ENCODE measurements at places on chromosomes 2 and 18.

DNA sequence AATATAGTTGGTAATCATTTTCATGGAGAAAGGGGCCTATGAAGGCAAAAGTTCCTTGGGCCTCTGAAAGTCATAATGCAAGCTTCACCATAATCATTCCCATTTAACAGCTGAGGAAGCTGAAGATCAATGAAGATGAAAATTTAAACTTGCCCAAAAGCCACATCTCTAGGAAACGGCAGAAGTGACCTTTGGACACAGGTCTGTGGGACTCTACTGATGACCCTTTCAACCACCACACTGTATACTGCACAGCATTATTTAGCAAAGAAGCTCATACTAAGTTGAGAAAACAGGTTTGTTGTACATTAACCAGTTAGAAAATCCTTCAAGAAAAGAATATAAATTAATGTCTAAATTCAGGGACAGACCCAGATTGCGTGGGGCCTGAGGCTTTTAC is 51.6 kb upstream of the ACTR3 start:
- DNase-seq = no peak

DNA sequence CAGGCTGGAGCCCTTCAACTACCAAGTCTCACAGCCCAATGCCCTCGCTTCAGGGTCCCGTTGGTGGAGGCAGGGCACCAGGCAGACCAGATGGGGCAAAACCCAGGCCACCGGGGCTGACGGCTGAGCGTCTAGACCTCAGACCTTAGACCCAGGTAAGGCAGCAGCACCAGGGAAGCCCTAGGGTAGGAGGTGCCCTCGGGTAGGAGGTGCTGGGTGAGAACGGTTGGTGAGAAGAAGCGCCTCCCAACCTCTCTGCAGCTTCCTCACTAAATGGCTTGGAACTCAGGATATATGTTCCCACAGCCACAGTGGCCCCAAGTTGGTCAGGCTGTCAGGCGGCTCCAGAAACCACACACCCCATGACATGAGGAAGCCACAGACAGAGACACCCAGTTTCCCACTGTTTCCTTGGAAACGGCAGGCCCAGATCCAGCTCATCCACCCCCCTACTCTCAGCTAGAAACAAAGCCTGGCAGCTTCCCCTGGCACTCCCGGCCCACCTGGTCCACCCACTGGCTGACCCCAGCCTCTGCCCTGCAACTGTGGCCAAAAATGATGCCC is 13.1 kb upstream of the MLPH start:
- no peak for DNase-seq

- DNase-seq = no peak
These were observed 45.6 kb upstream of the RNU4ATAC start for GRCh38 chr2:121485039-121485438.

DNA sequence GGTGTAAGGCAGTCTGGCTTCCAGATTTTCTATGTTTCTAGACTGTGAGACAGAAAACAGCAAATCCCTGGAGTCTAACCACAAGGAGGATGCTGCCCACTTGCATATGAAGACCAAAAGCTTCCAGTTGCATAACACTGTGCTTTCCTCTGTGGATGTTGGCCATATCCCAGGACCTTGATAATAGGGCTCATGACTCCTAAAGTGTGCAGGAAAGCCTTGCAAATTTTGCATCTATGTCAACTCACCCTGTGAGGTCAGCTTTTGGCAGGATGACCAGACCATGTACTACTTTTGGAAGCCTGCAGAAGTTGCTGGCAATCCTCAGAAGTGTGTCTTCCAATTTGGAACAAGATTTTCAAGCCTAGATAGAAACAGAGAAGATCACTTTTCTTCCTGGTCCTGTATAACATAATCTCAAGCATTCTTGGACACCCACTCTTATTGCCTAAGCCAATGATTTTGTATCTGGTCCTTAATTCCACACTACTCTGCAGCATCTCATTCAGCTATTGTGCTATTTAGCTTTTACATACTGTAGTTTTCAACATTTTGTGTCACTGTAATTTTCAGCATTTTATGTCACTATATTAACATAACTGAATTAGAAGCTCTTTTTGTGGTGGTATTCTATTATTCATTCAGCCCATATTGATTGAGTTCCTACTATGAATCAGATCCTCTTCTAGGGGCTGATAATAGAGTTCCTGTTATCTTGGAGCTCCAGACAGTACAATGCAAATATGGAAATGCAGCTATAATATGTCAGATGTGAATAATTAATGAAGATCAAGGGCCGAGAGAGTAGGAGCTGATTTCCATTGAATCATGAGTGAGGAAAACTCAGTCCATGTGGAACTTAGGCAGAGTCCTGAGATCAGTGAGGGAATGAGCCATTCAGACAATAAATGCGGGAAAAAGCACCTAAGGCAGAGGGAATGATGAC is 85.3 kb upstream of the RAB27B start:
- no peak for DNase-seq

GRCh38 chr2:42135381-42136312 is 33.5 kb upstream of the EML4 start:
- DNase-seq = no peak

DNA sequence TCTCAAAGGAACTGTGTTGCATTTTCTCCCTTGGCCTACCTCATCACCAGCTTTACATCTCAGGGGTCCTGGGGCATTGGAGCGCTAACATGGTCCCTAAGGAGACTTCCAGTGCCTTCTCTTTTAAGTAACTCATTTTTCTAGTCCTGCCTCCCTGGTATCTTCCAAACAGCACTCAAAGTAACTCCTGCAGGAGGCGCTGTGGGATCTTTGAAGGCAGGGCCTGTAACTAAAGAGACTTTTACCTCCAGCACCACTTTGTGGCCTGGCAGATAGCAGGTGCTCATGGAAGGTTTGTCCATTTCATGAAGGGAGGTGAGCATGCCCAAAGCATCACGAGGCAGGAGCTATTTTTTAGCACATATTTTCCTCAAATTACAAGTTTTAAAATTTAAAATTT is 411.0 kb upstream of the GYPC start:
- no peak for DNase-seq

DNA sequence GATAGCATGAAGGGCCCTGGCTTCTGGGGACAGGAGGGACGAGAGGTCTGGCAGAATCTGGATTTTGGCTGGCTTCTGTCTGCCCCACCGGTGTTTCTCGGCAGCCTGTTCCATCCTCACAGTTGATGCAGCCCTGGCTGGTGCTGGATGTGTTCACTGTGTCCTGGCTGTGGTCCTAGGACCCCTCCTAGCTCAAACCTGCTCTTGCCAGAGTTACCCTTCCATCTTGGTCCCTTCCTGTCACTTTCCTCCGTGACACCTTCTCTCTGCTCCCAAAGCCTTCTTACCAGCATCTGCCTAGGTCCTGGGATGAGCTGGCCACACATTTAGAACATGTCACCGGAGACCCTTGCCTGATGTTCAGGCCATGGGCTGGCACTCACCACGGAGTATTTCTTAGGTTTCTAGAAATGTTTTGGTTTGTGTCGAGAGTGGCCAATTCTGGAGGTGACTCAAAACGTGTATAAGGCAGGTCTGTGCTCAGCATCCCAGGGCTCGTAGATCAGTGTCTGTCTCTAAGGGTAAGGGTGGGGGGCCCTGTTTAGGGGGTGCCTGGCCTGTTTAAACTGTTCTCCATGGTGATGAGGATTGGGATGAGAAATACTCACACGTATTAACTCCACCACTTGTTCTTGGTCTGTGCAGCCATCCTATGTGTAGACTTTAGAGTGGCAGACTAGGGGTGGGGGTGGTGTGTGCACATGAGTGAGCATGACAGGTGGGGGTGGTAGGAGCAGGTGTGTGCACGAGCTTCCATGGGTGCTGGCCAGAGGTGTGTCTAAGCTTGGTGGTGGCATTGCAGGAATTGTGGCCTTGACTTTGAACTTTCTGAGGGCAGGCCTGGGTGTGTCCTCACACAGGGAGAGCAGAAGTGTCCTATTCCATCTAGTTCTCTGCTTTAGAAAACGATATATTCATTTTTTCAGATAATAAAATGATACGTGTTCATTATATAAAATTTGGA is 162.7 kb downstream of the DYSF start:
- no peak for DNase-seq

DNA sequence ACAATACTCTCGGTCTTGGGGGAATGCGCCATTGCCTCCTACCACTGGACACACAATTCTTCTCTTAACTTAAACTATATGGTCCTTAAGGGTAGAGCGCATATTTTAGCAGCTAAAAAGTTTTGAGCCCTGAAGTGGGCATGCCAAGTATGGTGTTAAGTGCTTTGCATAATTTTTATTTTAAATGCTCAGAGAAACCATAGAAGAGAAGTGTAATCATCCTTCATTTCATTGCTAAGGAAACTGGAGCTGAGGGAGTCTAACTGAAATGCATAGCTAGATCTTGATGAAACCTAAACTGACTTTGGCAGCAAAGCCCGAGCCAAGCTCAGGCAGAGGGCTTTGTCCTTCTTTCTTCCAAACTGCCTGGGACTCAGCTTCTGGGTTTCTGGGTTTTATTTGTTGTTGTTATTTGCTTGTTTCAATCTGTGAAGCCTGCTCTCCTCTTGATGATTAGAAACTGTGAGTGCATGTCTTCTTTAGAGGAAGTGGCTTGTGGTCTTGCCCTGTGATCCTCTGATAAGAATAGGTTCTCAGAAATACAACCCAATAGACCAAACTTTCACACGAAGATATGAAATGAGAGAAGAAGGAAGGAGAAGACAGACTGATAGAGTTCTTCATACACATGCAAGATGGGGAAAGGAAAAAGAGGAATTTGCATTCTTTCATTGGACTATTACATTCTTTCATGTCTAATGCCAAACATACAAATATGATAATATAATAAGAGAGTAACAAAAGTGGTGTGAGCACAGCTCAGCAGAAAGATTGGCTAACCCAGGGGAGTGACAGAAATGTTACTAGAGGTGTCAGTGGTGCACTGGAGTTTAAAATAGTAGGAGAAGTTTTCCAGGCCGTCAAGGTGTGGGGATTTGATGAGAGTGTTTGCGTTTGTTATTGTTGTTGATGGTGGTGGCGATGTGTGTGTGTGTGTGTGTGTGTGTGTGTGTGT is 7.5 kb upstream of the RNF144A start:
- no peak for DNase-seq

DNA sequence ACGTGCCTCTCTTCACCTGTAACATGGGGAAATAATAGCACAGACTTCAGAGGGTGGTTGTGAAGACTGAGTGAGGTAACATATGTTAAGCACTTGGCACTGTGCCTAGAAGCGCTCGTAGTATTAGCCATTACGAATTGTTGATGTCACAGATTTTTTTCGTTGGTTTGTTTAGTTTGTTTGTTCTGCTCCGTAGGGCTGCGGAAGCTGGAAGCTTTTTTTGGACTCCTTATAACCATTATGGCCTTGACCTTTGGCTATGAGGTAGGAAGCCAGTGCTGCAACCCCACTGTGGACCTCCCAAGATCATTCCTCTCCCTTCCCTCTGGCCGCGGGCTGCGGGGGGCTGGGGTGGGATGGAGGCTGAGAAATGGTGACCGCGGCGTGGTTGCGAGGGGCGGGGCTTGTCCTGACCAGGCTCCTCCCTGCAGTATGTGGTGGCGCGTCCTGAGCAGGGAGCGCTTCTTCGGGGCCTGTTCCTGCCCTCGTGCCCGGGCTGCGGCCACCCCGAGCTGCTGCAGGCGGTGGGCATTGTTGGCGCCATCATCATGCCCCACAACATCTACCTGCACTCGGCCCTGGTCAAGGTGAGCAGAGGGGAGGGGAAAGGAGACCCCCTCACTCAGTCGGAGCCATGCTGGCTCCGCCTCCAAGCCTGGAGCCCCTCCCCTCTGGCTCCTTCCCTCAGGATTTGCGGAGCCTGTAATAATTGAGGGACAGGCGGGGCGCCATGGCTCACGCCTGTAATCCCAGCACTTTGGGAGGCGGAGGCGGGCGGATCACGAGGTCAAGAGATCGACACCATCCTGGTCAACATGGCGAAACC is 5.5 kb downstream of the SLC11A1 start:
- no peak for DNase-seq

- no peak for DNase-seq
These were observed 158.9 kb downstream of the CCDC148 start for GRCh38 chr2:158297606-158298005.

DNA sequence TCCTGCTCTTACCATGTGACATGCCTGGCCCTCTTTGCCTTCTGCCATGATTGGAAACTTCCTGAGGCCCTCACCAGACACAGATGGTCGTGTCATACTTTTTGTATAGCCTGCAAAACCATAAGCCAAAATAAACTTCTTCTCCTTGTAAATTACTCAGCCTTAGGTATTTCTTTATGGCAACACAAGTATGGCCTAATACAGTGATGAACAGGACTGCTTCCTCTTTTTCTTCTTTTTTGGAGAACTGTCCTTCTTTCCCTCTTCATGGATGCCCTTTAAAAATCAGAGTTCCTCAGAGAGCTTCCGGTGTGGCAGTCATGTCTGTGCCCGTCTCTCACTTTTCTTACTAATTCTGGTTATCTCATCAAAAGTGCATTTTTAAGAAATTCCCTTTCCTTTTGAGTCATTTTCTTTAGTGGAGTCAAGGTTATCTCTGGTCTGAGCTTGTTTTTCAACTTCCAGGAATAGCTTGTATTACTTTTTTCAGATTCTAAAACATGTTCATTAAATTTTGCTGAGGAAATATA is 9.2 kb upstream of the IL1A start:
- DNase-seq = no peak

GRCh38 chr2:47309952-47310800 is 92.8 kb upstream of the MSH2 start:
- no peak for DNase-seq

GRCh38 chr2:133266041-133266925 is 302.0 kb downstream of the NCKAP5 start:
- DNase-seq = no peak

DNA sequence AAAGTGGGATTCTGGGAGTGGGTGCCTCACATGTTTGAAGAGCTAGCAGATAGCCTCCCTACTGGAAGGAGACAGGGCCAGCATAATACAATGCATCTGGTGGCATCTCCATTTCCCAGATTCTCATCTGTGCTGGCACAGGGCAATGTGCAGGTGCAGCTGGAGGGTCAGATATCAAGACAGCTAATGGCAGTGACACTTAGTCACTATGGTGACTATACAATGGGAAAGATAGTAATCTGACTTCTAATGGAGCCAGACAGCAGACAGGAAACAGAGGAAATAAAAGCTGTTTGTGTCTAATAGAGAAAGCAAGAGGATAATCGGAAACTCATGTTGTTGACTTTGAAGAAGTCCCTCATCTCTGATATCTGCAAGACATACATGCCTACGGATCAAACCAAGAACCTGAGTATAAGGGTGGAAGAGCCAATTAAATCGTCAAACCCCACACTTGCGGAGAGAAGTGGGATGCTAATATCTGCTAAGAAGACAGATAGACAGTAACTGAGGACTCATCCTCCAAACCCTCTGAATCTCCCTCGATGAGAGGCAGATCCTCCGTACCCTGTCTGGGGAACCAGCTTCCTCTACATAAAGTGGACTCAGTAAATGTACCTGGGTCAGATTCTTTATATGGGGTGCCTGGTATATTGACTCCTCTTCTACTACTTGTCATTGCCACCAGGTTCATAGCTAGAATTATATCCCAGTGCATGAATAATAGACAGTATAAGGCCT is 692.7 kb downstream of the SOCS6 start:
- no peak for DNase-seq

GRCh38 chr18:21739604-21740537 is 721 bp upstream of the MIB1 start:
- no peak for DNase-seq

- no peak for DNase-seq
These were observed 1568.6 kb upstream of the NXPH2 start for GRCh38 chr2:140348826-140349225.

All from stimulated activated CD4-positive, alpha-beta T cell treated with anti-CD3 and anti-CD28 coated beads, Interleukin-4, amount 100 ng/mL, for 4 hours (primary cell).